Stimulated activated CD8-positive, alpha-beta memory T cell treated with anti-CD3 and anti-CD28 coated beads, Interleukin-15, amount 100 ng/mL, for 4 hours (primary cell): ENCODE measurements at places on chromosomes 13 and 19.

- no peak for DNase-seq
Observed at GRCh38 chr19:45103156-45103507, 10.2 kb downstream of the PPP1R37 start.

- DNase-seq = no peak
Observed at GRCh38 chr13:42114912-42115311, 66.5 kb downstream of the DGKH start.

DNA sequence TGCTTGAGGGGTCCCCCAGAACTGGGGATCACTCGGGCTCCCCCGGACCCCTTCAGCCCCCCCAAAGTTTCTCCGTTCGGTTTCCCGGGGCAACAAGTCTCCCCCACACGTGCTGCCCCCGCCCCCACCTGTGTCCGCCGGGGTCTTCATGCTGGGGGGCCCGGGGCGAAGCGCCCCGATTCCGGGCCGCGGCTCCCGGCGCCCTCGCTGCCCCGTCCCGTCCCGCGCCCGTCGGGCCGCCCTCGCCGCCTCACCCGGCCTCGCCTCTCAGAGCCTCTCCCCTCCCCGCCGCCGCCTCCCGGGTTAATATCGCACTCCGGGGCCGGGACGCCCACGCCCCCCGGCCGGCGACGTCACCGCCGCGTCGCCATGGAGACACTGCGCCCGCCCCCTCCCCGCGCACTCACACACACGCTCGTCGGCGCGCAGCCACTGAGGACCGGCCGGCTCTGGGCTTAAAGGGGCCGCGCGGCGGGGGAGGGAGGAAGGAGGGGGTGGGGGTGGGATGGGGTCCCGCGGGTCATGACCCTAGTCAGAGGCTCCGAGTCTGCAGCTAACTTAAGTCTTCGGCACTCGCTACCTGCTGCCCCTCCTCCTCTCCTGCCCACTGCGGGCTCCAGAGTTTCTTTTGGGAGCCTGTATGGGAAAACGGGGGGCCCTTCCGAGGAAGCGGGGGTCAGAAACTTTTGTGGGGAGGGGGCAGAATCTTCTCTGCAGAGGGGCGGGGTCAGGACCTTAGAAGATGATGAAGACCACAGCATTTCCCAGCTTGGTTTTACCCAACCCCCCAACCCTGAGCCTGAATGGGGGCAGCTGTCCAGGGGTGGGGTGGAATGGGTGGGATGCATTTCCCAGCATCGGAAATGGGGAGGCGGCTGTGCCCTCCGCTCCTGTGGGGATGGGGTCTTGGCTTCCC lies at the start of gene ERF:
ERF (minus strand) TSS at position 279 of the 916 bp plus-strand sequence; CDS start at position 150, 129 bp downstream.
- DNase-seq = peak; percentile 90

DNA sequence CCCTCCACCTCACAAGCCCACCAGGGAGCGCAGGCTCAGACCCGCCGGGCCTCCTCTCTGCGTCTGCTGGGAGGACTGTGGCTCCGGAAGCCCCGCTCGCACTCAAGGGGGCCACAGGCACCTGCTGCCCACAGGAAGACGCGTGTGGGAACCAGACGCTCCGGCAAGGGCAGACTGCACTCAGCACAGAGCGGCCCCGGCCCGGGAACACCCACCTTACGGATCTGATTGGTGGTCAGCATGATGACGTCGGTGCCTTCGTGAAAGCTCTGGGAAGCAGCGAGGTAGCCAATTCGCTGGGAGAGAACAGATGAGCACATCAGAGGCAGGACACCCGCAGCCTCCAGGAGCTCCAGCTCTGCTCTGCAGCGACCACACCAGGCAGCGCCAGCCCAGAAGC lies 14.6 kb downstream of the AP3D1 start:
- no peak for DNase-seq
